ENCODE measurements at places on chromosomes 2 and 18.

DNA sequence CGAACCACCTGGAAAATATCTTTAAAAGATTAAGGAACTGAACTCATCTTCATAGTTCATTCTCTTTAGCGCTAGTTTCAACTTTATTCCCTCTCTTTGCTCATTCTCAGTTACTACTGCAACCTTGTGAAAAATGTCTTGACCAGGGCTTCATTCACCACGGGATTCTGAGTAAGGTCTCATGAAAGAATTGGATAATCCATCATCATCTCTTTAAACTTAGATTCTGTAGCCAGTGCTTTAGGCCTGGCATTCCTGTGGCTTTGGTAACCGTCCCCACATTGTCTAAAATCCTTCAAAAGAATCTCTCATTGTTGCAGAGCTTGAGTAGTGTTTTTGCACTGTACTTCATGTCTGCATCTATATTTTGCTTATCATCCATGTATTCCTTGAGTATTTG is 229.5 kb downstream of the ETAA1 start:
- no peak for DNase-seq

GRCh38 chr2:111207851-111208250 is 87.1 kb downstream of the BCL2L11 start:
- DNase-seq = no peak

- DNase-seq = no peak
Measured at GRCh38 chr2:59787095-59787494, 766.4 kb downstream of the BCL11A start.

DNA sequence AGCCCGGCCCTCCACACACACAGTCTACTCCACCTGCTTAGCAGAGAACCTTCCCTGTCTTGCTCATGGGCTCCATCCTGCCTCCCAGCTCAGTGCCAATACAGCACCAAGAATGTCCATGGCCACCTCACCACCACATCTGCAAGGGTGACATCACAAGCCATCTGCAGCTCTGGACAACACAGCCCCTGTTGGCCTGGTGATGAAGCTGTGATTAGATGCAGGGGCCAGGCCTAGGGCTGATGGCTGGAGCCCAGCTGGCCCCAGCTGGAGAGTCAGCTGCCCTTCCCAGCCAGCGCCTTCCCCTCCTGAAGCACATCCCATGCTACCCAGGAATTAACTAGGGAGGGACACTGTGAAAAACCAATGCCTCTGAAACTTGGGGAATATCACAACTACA is 91.1 kb downstream of the TTC32 start:
- no peak for DNase-seq

DNA sequence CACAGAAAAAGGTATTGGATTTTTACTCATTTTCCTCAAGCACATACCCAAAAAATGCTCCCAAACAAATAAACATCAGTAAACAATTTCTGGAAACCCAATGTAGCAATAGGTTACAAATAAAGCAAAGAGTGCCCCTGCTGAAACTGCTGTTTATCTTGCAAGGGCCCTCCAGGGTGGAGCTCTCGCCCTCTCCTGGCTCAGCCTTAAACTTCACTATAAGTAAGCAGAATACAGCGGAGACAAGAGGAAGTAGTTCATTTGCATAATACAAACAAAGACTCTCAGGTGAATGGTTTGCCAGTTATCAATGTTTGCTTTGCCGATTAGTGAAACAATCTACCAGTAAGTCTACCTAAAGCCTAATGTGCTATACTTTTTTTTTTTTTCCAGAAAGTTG is 437.6 kb downstream of the DLGAP1 start:
- peak; percentile 2 for DNase-seq

- no peak for DNase-seq
Measured at GRCh38 chr18:69349912-69350597, 50.6 kb upstream of the DOK6 start.

DNA sequence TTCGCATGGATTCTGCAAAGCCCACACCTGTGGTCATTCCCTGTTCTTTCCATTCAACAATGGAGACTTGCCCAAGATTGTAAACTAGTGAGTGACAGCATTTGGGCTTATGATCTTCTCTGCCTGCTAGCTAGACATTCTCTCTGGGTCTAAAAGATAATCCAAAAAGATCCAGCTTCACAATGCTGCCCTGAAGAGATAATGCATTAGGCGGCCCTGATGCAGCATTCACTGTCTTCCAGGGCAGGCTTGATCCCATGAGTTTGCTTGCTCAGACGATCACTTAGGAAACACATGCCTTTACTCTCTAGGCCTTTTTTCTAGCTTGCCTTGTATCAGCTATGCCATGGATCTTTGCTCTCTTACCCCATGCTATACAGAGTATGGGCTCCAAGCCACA is 196.1 kb downstream of the SETBP1 start:
- DNase-seq = no peak

GRCh38 chr2:227411320-227411989 is 23.7 kb upstream of the SCYGR1 start:
- no peak for DNase-seq

- DNase-seq = no peak
Measured at GRCh38 chr2:69743847-69744264, 1.9 kb downstream of the ANXA4 start.

- no peak for DNase-seq
Measured at GRCh38 chr18:3107740-3108151, 94.8 kb upstream of the LPIN2 start.

DNA sequence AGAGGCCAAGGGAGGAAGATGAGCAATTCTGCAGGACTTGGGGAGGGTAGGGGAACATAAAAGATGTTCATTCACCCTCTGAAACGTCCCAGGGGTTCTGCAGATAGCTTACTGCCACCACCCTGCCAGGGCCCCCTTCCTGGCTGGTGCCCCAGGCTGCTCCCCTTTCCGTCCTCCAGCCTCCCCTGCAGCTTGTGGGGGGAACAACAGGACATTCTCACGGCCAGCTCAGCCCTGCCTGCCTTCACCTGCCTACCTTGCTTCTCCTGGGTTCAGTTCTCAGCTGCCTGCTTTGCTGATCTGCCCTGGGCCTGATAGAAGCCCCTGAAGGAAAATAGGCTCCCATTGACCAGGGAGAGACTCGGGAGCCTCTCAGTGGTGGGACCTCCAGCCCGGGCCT is 251.1 kb downstream of the CELF4 start:
- no peak for DNase-seq

DNA sequence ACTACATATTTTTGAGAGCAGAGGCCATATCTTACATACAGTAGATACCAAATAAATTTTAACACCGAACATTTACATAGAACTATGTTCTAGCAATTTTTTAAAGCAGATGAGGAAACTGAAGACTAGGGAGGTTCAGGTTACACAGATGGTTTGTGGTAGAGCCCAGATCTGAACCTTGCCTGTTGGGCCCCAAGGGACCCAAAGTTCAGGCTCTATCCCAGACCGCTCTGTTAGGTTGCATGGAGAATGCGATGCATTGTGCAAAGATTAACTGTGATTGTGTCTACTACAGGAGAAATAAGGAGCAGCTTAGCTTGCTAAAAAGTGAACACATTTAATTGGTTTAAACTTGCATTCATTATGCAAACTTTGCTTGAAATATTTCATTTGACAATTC is 16.4 kb upstream of the DSC3 start:
- DNase-seq = no peak

DNA sequence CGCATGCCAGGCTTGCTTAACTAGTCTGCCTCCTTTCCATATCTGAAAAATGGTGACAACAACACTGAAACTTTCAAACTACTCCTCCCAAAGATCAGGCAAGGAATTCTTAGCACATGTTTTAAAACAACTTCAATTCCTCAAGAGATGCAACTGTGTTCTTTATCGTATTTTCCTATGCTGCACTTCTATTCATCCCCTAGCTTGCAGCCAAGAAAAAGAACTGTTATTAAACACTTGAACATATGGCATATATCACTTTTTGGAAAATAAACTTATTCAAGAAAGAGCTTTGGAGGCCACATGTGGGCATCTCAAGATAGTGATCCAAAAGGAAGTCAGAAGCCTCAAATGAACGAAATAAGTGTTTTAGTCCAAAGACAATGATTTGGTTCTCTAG is 75.6 kb upstream of the STAM2 start:
- DNase-seq = no peak

Data from SW 1271 (cell line).